ENCODE measurements at places on chromosomes 4 and X.

GRCh38 chr4:149549911-149550310 lies 265.7 kb downstream of the IQCM start:
- DNase-seq: no peak

- DNase-seq: no peak
These were observed 64.5 kb downstream of the CDS1 start for GRCh38 chr4:84647312-84647884.

GRCh38 chr4:178081896-178082295 lies 639.7 kb upstream of the AGA start:
- no peak for DNase-seq

GRCh38 chr4:175559126-175559525 lies 252.9 kb downstream of the GPM6A start:
- DNase-seq: no peak

GRCh38 chr4:153205757-153206156 lies 1.5 kb downstream of the TRIM2 start:
- DNase-seq: no peak

DNA sequence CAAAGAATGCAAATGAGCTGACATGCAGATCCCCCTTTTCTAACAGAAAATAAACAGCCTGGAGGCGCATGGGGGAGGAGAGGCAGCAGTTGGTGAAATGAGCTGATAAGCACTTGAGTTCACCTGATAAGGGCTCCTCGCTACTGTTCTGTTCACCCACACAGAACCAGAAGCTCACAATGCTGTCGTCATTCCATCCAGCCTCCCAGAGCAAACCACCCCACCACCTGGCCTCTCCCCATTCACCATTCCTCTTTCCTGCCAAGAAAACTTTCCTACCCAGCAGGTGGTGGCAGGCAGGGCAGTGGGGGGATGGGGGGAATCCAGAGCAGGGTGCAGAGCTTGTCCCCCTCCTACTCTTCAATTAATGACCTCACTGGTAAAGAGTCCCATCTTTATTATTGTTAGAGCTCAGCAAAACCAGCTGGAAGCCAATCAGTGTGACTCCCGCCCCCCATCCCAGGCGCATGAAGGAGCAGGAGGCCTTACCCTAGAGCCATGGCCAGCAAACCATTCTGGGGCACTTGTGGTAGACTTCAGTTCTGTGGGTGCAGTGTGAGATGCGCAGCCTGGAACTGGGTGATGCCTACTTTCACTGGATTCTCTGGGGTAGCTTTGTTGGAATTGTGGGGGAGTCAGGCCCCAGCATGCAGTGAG lies 350.3 kb downstream of the ZIC3 start:
- DNase-seq: no peak

GRCh38 chrX:24317567-24317966 lies 3.7 kb upstream of the SUPT20HL2 start:
- DNase-seq: no peak

DNA sequence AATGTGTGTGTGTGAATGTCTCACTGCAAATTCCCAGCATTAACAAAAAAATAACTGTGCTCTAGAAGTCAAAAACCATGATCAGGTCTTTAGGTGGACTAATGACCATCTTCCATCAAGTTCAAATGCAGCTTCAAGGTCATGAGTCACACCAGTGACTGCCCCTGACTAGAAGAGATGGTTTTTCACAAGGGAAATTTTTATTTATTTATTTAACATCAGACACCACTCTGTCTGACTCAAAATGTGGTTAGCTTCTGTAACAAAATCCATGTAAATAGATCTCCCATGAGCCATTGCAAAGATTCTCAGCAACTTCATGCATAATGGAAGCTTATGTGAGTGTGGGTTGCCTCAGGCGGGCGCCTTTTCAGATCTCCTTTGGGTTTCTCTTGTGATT lies 219.2 kb downstream of the KIT start:
- DNase-seq: no peak

DNA sequence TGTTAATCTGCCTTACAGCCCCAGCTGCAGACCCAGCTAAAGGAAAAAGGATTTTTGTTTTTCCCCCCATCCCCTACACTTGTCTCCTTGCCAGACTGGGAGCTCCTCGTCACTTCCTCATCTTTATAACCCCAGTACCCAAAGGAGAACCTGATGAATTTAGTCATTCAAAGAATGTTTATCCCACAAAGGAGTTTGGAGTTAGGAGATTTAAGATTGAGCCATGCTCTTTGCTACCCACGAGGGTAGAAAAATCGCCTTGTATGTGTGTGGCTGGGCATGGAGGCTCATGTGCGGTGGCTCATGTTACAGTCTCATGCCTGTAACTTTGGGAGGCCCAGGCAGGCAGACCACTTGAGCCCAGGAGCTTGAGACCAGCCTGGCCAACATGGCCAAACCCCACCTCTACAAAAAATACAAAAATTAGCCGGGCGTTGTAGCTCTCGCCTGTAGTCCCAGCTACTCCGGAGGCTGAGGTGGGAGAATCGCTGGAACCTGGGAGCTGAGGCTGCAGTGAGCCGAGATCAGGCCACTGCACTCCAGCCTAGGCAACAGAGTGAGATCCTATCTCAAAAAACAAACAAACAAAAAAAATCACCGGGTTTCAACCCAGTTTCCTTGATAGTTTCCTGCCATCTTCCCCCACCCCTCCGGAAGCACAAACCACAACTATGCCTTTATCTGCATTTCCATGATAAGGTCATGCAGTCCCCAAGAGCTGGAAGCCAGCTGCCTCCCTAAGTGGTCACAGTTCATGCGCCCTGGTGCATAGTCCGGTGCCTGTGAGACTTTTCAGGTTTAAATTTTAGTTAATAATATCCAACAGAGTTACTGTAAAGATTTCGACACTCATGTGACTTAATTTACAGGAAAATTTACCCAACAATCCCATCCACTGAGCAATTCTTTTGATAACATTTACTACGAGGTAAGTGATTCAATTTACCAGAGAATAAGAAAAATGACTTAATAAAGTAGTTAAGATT lies 1.5 kb downstream of the CFAP97 start:
- DNase-seq: no peak

DNA sequence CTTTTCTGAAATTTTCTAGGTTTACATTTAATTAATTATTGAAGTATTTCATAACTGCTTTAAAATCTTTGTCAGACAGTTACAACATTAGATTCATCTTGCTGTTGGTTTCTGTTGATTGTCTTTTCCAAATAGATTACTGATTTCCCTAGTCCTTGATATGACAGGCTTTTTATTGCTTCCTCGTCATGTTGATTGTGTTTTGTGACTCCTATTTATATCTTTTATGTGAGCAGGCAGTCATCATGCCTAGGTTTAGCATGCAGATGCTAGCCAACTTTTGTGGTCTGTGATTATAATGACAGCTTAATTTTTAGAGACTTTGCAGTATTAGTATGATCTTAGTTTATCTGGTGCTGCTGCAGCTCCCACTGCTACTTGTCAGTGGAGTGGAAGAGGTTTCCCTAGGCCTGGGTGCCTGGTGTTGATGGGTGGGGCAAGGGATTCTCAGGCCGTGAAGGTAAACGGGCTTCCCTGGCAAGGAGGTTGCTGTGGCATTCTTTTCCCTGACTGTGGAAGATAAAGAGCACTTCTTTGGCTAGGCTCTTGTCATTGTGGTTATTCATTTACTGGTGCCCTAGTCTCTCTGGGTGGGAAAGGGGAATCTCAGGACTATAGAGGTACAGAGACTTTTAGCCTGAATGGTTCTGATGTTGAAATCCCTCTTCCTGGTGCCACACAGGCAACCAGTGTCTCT lies 65.7 kb downstream of the SERPINA7 start:
- no peak for DNase-seq

DNA sequence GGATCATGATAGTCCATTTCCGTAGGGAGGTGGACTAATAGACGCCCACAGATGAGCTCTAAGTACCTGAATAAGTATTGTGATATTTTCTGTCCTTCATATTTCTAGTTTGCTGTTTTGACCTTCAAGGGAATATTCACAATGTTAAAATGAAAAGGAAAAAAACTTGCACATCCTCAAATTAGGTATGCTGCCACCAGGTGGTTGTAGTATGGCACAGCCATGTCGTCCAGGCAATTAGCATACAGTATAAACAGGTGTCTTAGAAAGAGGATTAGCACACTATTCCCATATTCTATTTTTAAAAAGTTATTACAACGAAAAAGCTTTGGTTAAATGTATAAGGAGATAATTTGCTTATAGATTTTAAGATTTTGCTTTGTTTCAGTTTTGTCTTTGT lies 802.0 kb downstream of the RPA4 start:
- peak; percentile 5 for DNase-seq

DNA sequence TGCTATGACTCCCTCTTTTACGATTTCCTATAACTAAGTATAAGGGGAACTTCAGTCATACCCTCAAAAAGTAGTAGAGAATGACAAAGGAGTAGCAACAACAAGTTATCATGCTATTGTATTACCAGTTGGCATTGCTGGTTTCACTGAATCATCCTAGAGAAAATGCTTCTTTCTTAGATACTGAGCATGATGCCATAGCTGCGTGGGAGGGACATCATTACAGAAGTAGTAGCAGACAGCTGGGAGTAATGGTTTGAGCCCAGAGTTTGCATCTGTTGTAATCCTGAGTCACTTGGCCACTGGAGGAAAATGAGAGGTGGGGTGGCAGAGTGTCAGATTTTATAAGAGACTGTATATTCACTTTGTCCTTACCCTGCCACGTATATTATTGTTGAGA lies 38.6 kb downstream of the MTMR1 start:
- DNase-seq: peak; percentile 82

GRCh38 chr4:69485130-69485529 lies 10.6 kb downstream of the UGT2B4 start:
- DNase-seq: no peak

GRCh38 chr4:147488556-147488955 lies 7.7 kb downstream of the EDNRA start:
- no peak for DNase-seq

DNA sequence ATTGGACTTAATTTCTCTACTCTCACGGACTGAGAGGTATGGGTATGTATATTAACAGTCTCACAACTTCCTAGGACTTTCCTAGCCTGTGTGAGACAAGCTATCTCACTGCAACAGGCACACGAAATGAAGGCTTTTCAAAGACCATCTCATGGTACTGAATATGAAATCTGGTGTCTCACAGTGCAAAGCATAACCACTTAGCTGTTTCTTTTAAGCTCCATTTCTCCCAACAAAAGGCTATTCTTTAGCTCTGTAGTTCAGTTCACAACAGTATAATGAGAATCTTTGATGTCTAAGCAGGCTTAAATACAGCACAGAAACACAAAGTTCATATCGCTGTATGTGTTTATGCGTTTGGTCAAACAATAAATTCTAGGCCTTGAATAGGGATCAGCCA lies 116.2 kb upstream of the PCDH18 start:
- DNase-seq: no peak

DNA sequence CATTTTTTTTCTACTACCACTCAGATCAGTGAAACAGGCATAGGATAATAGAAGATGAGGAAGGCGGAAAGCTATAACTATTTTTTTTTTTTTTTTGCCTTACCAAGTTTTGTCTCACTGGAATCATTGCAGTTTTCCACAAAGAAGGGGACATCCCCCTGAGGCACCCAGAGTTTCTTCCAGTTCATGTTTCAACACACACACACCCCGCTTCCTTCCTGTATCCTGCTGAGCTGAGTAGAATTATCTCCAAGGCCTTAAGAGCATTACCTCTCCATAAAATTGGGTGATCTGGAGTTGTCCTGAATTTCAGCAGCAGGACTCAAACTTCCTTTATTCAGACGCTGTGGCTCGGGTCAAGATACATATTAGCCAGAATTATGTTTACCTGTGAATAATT lies 111.9 kb downstream of the PALLD start:
- DNase-seq: no peak

DNA sequence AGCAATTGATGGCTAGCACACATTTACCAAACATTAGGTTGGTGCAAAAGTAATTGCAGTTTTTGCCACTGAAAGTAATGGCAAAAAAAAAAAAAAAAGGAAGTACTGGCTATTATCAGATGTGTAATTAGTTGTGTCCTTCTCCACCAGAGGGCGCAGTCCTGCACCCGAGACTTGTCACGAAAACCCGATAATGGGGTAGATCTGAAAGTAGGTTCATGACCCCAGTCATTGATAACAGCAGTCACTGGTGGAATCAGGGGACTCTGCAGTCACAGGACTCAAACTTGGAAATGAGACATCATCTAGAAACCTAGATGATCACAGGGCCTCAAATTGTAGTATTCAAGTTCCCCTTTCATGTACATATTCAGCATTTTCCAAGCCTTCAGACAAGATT lies 13.1 kb upstream of the ACOT9 start:
- DNase-seq: no peak

- DNase-seq: no peak
These were observed 85.4 kb downstream of the SHISA3 start for GRCh38 chr4:42482516-42483327.

- no peak for DNase-seq
These were observed 50.1 kb downstream of the MFAP3L start for GRCh38 chr4:169975838-169976796.

DNA sequence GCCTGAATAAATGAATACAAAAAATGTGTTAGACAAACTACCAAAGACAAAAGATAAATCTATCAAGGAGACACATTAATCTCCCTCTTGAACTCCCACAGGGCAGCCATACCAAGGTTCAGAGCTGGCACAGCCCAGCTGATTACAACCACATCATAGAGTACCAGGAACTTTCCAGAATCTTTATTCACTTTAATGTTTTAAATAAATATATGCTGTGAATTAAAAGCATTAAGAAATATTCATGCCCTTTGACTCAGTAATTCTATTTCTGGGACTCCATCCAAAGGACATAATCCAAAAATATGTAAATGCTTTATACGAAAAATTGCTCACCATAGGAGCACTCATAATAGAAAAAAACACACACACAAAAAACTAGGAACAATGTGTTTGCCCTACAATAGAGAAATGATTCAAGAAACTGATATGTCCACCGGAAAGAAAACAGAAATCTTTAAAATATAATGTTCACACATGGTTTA lies 126.0 kb downstream of the LDB2 start:
- no peak for DNase-seq

DNA sequence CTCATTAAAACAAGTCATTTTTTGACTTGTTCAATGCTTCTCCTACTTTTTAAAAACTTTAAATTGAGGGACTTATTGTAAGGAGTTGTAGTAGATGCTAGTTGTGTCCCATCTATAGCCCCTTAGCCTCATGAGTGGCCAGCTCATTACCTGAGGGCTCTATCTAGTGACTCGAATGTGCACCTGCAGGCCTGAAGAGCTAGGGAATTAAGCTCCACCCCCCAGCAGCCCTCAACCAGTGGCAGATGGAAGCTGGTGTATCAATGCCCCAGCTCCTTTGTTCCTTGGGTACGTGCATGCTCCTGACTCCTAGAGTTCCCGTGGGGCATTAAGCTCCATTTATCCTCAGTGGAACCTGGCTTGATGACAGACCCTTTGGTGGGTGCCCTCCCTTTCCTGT lies 146.7 kb upstream of the FAM9B start:
- DNase-seq: no peak

- DNase-seq: no peak
These were observed 142.3 kb downstream of the SH3KBP1 start for GRCh38 chrX:19745077-19745476.

- no peak for DNase-seq
These were observed 1114.6 kb upstream of the AGA start for GRCh38 chr4:178556796-178557195.

DNA sequence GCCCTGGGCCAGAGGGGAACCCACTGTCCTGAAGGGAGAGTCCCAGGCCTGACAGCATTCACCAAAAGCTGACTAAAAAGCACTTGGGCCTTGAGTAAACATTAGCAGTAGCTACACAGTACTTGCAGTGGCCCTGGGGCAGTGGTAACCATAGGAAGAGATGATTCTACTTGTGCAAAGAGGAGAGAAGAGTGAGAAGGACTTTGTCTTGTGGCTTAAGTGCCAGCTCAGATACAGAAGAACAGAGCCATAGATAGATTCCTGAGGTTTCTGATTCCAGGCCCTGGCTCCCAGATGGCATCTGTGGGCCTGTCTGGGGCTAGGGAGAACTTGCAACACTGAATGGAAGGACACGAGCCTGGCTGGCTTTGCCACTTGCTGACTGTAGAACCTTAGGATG lies 100.5 kb downstream of the PTCHD1 start:
- no peak for DNase-seq

All from amniotic stem cell (primary cell).